ENCODE measurements at places on chromosomes 3 and 15.

GRCh38 chr3:143755978-143756377 lies 92.3 kb downstream of the SLC9A9 start:
- no peak for DNase-seq

DNA sequence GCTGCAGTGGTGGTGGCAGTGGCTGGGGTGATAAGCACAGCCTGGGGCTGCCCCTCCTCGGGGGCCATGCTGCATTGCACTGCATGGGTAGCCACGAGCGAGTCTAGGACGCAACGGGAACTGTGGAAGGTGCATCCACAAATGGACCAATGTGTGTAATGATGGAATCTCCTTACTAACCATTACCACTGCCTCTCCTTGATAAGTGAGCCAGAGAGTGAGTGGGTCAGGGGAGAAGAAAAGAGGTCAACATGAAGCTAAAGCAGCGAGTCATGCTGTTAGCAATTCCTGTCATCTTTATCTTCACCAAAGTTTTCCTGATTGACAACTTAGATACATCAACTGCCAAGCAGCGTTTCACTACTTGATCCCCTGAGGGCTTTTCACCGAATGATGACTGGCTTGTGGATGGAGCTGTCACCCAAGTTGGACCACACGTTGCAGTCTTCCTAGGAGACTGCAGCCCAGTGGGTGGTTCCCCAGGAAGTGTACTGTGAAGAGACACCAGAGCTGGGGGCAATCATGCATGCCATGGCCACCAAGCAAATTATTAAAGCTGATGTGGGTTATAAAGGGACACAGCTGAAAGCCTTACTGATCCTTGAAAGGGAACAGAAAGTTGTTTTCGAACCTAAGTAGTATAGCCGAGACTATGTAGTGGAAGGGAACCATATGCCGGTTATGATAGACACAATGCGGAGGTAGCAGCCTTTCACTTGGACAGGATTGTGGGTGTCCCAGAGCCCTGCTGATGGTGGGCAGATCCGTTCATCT lies 20.6 kb downstream of the SAMD7 start:
- no peak for DNase-seq

DNA sequence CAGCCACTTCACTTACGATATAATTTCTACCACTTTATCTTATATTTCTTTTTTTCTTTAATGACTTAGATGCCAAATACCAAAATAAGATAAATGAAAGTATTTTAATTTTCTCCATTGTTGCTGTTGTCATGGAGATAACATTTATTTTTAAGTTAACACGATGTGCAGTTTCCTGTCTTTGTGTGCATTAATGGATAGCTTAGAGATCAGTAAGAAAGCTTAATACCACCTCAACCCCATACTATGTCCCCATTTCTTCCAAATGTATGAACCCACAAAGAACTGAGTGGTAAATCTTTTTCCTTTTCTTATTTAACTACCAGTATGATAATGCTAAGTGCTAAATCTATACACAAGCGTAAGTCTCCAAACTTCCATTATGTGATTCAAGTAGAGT lies 17.1 kb downstream of the PCNP start:
- DNase-seq = no peak

DNA sequence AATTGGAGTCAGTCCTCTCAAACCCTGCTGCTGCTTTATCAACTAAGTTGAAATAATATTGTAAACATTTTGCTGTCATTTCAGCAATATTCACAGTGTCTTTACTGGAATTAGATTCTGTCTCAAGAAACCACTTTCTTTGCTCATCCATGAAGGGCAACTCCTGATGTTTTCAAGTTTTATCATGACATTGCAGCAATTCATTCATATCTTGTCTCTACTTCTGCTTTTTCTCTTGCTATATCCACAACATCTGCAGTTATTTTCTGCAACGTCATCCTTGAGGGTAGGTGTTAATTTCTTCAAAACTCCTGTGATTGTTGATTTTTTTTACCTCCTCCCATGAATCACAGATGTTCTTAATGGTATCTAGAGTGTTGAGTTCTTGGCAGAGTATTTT lies 181.6 kb downstream of the EPHA6 start:
- DNase-seq = no peak

- DNase-seq = no peak
These were observed 1.3 kb downstream of the BNIP2 start for GRCh38 chr15:59687836-59688235.

- no peak for DNase-seq
These were observed 53.8 kb downstream of the FSIP1 start for GRCh38 chr15:39728845-39729244.

DNA sequence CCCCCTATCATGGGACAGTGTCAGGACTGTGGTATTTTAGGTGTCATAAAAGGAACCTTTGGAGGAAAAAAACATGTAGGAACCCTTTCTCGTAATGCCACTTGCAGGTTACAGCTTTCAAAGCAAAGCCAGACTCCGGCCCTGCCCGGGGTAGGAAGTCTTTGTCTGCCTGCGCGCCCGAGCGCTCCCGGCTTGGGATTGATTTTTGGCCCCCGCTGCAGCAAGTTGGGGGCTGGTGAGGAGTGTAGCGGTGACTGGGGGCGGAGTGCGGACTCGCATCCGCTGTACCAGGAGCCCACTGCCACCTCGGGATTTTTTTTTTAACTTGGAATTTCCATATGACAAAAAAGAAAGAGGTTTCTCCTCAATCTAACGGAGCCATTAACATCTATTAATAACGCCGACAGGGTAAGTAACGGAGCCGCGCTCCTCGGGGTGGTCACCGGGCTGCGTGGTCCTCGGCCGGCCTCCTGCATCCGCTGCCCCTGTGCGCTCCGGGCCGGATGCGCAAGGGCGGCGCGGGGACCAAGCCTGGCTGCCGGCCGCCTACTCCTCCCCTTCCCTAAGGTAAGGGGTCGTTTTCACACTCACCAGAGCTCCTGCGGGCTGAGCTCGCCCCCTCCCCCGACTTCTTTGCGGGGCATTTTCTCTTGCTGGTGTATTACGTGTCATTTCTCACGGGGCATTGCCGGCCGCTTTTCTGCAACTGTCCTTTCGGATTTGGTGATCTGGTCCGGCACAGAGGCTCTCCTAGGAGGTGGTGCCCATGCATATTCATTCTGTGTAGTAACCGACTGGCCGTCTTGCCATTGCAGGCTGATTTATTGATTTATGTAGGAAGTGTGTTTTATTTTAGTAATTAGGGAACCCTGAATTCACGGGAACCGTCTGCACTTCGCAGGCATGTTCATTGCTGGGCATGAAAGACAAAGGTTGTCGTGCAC lies 219.8 kb upstream of the TOPAZ1 start:
- DNase-seq = no peak

DNA sequence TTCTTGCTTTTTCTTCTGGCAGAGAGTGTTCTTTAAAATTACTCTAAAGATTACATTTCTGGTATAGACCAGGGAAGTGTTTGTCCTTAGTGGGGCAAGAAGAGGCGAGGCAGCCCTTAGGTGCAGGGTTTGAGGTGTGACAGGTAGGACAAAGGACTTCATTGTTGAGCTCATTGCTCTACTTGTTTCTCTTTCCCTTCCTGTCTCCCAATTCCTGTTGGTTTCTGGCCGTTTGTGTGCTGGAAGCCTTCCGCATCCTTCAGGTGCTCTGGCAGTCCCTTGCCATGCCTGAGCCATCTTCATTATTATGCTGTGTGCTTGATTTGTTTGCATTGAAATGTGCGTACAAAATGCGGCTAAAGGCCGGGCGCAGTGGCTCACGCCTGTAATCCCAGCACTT lies 85.1 kb downstream of the CCK start:
- DNase-seq = no peak

GRCh38 chr3:11476735-11477144 lies 167.0 kb downstream of the VGLL4 start:
- no peak for DNase-seq

- no peak for DNase-seq
These were observed 128.2 kb upstream of the PLXNA1 start for GRCh38 chr3:126854666-126855065.

DNA sequence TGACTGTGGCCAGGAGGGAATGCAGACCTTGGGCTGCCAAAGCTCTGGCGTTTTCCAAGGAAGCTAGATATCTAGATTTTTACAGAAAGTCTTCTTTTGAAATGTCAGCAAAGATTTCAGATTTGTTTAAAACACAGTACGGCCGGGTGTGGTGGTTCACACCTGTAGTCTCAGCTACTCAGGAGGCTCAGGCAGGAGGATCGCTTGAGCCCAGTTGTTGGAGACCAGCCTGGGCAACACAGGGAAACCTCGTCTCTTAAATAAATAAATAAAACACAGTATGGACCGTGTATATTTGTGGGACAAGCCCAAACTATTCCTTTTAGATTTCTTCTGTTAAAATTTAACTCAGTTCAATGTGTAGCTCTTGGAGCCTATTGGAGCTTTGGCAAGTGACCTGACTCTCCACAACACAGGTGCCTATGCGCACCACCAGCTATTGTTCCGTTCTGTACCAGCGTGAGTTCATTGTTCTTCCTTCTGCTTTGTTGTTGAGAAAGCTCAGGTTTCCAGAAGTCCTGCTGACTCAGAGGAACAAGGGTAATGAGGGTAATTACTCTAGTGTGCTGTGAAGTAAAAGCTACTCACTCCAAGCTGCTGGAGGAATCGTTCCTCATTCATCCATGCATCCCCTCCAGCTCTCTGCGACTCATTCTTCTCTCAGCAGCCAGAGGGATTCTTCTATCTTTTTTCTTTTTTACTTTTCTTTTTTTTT lies 73.1 kb upstream of the SLC6A6 start:
- DNase-seq = no peak

- no peak for DNase-seq
These were observed 260.9 kb downstream of the TIGIT start for GRCh38 chr3:114554731-114555130.

DNA sequence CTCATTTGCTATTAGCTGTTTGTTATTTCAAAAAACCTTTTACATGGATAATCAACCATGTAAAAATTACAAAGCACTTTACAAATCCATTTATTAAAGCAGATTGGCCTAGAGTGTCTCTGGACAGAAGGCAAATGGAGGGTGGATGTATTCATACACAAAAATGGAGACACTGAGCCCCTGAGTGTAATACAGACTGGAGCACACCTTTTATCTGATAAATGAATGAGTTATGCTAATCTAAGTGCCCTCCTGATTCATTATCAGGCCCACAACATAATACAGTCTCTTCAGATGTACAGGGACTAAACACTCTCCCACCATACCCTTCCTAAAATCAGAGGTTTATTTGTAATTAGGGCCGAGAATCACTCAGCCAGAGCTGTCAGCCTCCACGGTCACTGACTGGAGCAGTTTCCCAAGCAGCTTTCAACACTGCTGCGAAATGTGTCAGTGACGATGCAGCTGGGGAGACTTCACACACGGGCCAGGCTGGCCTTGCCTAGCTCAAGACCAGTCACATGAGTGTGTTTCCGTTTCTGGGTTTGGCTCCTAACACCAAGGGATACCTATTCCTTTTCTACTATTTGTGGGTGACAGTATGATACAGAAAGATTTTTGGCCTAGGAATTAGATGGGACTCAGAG lies 271.8 kb downstream of the ZIC1 start:
- DNase-seq = peak; percentile 59

DNA sequence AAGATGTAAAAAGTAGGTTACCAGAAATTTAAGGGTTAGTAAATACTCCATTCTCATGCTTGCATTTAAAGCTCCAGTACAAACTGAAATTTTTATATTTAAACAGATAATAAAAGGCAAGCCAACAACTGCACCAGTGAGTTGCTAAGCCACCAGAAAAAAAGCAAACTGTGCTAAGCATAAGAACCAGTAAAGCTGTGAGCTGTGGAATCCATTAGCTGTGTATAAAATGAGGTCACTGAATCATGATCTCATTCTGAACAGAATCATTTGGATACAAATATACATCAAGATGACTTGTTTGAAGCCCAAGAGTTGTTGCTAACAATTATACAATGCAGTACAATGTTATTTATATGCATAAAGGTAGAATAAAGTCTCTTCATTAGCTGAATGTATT lies 1312.2 kb downstream of the SI start:
- DNase-seq = no peak

DNA sequence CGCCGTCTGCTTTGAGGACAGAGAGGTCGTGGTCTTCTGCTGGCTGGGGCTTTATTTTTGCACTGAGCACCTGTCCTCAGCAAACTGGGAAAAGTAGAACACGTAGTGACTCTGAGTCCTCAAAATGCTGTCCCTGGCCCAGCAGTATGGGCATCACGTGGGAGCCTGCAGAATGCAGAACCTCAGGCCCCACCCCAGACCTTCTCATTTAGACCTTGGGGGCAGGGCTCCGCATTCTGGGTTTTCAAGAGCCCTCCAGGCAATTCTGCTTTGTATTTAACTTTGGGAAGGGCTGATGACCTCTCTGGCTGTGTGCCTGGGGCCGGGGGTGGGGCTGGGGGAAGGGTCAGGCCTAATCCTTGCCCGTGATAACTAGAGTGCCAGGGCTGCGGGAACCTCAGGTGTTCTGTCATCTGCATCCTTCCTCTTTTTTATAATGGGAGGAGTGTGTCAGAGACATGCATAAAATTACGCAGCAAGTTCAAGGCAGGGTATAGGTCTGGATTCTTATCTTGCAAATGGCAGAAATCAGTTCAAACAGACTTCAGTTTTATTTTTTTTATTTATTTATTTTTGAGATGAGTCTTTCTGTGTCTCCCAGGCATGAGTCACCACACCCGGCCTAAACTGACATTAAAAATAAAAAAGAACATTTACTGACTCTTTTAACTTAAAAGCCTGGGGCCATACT lies 11.1 kb downstream of the SLC6A6 start:
- no peak for DNase-seq

- no peak for DNase-seq
These were observed 579.8 kb downstream of the EDEM1 start for GRCh38 chr3:5767304-5767703.

DNA sequence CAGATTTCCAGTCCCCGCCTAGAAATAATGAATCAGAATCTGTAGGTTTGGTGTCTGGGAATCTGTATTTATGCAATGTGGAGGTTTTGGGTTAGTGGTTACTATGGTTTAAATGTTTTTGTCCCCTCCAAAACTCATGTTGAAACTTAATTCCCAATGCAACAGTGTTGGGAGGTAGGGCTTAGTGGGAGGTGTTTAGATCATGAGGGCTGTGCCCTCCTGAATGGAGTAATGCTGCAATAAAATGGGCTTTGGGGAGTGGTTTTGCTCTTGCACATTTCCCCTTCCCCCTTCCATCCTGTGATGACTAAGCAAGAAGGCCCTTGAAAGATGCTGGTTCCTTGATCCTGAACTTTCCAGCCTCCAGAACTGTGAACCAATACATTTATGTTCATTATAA lies 9.2 kb upstream of the RFC4 start:
- no peak for DNase-seq

DNA sequence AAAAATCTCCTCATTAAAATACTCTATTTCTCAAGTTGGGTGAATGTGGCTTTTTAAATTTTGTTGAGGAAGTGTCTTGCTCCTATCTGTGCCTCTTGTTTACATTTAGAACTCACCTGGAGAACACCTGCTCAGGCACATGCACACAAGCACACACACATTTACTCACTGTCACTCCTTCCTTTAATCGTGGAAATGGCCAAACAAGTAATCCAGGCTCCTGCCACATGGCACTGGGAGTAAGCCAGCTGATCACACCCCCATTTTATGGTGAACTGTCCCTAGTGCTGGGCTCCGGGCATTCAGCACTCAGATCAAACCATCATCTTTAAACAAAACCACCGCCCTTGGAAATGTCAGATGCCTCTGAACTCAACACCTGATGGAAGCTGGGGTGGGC lies 204.7 kb upstream of the BHLHE40 start:
- no peak for DNase-seq
